CD4-positive, alpha-beta T cell treated with Interleukin-2 at 100 ng/mL for 4 hours (primary cell): ENCODE measurements at places on chromosomes 4 and X.

DNA sequence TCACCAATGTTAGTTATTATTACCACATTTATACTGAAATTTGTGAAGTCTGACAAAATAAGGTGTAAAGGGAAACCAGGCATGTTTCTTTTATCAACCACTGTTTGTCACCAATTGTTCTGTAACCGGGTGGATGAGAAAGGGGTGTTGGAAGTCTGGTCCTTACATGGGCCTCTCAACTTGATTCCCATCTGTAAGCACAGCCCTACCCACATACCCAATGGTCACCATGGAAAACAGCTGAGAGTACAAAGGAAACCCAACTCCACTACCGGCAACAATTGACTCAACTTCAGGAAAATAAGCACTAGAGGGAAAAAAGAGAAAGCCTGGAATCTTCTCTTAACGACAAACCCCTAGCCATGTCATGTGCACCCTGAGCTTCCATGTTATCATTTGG lies 70.8 kb upstream of the PTCHD1 start:
- DNase-seq: no peak

- no peak for DNase-seq
These were observed 238.5 kb upstream of the BOD1L1 start for GRCh38 chr4:13865871-13866669.

- no peak for DNase-seq
These were observed 127.1 kb upstream of the GALNT7 start for GRCh38 chr4:173041482-173041881.

DNA sequence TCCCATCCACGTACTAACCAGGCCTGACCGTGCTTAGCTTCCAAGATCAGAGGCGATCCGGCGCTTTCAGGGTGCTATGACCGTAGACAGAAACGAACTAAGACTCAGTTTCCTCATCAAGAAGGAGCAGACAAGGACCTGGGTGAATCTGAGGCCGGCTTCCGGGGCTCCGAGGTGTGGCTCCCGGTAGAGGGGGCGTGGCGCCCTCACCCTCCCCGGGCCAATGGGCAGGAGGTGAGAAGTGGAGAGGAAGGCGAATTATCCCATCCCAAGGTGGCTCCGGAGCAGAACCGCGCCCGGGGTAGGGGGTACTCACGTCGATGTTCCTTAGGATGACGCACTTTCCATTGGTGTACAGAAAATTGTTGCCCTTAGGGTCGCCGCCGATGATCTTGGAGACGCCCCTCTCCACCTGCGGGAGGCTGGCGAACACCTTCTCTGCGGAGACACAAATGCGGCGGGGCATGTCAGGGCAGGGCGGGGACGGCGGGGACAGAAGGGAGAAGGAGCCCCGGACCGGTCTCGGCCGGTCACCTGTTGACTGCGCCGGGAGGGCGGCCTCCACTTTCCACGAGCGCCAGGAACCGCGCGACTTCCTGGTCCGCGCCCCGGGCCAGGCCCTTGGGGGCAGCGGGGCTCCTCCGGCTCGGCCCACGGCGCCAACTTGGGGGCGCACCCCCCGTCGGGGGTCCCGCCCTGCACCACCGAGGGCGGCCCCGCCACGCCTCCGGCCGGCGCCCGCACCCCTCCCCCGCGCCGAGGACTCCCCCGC lies 616 bp downstream of the WDR1 start:
- DNase-seq: peak; percentile 72

DNA sequence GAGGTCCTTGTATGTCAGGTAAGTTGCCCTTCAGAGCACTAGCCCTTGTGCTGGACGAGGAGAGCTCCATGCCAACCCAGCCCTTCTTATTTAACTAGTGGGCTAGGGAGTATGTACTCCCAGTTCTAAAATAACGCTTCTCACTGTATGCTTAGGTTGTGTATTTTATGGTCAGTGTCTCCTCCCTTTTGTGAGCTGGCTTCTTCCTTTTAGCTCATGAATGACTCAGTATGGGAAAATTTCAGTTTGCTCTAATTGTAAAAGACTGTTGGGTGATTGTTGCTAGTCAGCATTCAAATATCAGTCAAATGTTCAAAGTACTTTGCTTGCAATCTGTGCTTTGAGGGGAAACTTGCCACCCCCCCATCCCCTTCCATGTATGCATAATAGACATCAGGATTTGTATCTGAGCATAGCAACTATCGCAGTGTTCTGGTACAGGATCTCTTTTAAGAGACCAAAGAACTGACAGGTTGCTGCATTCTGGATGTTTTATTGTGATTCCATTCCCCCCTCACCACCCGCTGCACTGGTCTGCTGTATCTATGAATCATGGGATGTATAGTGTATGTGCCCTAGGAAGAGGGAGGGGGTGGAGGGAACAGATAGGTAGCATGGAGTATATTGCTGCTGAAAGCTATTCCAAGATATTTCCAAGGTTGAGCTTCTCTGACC lies 34.7 kb downstream of the DLG3 start:
- DNase-seq: no peak

DNA sequence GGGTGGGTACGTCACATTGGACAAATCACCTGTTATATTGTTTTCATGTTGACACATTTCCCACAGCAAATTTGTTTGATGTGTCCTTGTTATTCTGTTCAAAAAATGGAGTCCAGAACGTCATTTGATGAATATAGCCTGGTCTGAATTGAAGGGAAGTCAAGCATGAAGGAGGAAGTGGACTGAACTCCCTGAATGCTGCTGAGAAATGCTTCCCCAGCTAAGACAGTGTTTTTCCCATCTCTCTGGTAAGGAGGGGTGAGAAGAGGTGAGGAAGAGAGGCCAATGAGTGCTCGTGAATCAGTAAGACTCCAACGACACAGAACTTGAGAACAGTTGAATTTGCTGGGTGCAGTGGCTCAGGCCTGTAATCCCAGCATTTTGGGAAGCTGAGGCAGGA lies 127.4 kb downstream of the RBM47 start:
- no peak for DNase-seq

- DNase-seq: no peak
These were observed 22.4 kb downstream of the NEXMIF start for GRCh38 chrX:74902806-74903205.

GRCh38 chr4:57764856-57765255 lies 654.7 kb upstream of the IGFBP7 start:
- DNase-seq: no peak

- DNase-seq: no peak
These were observed 240.3 kb upstream of the ANXA3 start for GRCh38 chr4:78311306-78311705.
